ENCODE measurements at places on chromosomes 4 and X.

- DNase-seq, result no peak
Measured at GRCh38 chr4:76591992-76592391, 157.0 kb downstream of the SHROOM3 start.

DNA sequence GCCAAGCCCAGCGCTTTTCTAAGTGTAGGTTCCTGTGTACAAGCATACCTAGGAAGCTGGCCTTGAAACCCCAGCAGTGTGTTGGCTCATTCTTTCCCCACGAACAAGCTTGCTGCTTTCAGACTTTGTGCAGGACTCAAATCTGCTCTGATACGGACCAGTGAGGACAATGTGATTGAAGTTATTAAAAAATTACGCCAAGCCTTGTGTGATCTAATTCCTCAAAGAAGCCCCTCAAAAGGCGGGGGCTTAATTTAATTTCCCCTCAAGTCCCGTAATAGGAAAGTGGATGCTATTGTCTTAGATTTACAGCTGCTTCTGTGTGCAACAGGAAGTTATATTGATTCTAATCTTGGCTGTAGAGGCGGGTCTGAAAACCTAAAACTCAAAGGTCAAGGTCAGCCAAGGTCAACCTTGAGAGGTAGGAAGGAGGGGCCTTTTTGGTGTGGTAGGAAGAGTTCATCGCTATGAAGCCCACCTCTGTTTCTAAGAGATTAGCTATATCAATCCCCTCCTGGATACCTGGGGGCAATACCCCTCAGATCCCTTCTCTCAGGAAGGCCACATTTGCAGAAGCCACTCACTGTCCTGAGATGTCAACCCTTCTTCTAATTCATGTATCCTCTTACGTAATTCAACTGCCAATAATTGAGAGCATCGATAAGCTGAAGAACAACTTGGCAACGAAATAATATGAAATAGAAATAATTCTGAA lies 45.1 kb downstream of the TBC1D9 start:
- DNase-seq, result no peak

- no peak for DNase-seq
Measured at GRCh38 chr4:79296768-79297428, 29.0 kb downstream of the NAA11 start.

DNA sequence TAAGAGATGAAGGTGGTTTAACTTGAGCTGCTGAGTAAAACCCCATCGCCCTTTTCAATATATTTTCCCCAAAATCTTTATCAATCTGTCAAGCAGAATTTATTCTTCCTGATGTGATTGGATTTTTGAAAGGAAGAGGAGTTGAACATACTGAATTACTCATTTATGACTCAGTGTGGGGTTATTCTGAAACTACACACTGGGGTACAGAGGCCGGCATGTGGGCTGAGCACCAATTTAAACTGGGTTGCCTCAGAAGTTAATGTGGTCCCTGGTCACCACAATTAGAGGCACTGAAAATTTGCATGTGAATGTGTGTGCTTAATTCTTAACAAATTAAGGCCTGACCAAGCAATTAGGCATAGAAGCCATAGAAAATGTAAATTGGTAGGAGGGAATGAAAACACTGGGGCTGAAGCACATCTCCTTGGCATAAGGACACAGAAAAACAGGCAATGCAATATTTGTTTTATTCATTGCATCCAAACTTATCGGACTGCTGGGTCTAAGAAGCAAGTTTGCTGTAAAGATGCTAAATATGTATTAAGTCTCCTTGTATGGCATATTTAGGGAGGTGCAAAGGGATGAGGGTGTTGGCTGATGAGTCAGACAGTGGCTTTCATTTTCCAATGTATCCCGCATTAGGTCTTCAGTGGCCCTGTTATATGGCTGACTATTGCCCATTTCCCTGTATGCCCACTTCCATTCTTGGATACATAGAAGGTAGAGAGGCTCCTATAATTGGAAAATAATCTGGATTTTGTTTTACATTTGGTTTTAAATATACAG lies 170.9 kb downstream of the IL15 start:
- no peak for DNase-seq

GRCh38 chrX:136220540-136220939 lies 30.7 kb downstream of the MAP7D3 start:
- DNase-seq, result no peak

GRCh38 chr4:185464183-185464582 lies 7.3 kb downstream of the CCDC110 start:
- DNase-seq, result no peak
